ENCODE measurements at places on chromosomes 16 and 17.

GRCh38 chr17:8994319-8994718, 27.0 kb upstream of the NTN1 start:
- DNase-seq = peak; percentile 45

DNA sequence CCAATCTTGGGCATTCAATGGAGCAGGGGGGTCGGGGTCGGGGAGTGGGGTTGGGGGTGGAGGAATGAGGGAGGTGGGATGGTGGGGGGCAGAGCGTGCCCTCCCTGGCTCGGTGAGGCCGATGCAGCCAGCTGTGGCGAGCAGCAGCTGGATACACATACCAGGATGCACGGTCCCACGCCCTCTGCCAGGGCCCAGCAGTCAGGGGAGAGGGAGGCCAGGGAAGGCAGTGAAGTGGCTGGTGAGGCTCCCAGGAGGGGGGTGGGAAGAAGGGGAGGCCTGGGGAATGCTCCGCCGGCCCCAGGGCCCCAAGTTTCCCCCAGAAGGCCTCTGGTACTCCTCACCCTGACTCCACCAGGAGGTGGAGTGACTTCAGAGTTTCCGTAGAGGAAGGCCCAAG, 77.6 kb upstream of the LHX1 start:
- DNase-seq = no peak

DNA sequence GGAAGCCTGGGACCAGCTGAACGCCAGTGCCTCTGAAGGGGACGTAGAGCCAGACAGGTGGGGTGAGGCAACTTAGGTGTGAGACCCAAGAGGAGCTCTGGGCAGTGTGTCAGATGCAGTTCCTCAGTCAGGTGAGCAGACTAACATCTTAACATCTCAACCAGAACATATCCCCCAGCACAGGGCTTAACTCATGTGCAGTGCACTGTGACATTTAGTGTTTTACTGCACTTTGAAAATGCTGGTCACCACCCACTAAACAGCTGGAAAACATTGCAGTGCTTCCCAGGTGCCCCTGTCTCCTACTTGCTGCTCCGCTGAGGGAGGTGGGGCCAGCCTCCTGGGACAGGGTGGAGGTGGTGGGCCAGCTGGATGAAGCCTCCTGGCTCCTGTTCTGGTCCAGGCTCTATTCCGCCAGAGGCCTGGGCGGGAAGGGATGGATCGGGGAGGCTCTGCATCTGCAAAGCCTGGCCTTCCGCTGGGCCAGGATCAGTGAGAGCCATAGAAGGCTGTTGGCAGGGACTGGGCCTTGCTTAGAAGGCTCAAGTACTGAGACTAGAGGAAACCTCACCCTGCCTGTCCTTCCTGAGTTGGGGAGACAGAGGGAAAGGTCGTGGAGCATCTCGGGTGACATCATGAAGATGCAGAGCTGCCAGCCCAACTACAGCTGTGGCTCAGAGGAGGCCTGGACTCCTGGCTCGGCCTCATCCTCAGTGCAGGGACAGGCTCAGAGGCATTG, 7.9 kb upstream of the MRC2 start:
- DNase-seq = no peak

DNA sequence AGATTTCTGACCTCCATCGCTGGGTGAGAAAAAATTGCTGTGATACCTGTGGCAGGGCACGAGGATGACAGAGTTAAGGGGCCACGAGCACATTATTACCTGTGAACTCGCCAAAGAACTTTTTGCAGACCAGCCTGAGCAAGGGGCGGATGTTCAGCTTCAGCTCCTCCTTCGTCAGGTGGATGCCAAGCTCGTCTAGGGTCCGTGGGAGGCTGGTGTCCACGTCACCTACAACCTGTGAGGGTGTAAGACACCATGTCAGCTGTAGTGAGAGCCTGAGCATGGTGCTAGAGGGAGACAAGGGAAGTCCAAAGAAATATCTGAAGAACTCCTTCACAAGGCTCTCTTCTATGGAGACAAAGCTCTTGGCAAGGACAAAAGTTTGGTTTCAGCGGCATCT, 17.1 kb downstream of the HIGD1B start:
- no peak for DNase-seq

GRCh38 chr17:725746-726145, 6.7 kb upstream of the TLCD3A start:
- no peak for DNase-seq

DNA sequence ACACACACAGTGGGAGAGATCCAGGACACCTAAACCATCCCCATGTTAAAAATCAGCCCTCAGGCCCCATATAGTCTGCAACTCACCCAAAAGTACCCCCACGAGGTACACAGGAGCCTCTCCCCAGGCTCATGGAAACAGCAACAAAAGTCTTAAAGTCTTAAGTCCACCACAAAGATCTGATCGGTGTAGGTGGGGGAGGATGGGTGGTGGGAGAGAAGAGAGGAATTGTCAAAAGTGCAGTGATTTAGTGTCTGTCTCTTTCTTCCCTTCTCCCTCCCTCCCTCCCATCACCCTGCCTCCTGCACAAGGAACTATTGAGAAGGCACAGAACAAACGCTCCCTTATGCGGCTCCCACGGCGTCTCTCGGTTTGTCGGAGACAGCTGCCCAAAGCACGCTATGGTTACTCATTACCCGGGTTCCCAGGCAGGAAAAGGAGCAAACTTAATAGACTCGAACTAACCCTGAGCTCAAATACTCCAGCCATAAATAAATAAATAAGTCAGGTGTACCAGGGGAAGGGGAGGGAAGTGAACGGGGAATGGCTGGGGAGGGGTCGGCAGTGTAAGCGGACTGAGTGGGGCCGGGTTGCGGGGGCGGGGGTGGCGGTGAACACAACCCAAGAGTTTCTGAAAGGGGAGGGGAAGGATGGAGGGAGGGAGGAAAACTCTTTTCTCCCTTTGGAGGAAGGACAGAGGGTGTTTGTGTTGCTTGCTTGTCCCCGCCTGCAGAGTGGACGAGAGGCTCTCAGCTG, 477.4 kb downstream of the SLC39A11 start:
- no peak for DNase-seq

All from stimulated activated CD8-positive, alpha-beta memory T cell treated with anti-CD3 and anti-CD28 coated beads, Interleukin-7, amount 100 ng/mL, for 48 hours (primary cell).